Smooth muscle cell of the brain vasculature (primary cell): ENCODE measurements at places on chromosomes 5 and 9.

GRCh38 chr5:157670662-157671591, at the start of gene C5orf52:
TSS of gene C5orf52 (plus strand) at chr5:157671533. CDS start at chr5:157671615, 82 bp downstream.
- no peak for DNase-seq

- no peak for DNase-seq
These were observed 11.7 kb downstream of the DNM1 start for GRCh38 chr9:128214571-128215490.

GRCh38 chr5:132435886-132436285, 54.7 kb downstream of the IRF1 start:
- no peak for DNase-seq

DNA sequence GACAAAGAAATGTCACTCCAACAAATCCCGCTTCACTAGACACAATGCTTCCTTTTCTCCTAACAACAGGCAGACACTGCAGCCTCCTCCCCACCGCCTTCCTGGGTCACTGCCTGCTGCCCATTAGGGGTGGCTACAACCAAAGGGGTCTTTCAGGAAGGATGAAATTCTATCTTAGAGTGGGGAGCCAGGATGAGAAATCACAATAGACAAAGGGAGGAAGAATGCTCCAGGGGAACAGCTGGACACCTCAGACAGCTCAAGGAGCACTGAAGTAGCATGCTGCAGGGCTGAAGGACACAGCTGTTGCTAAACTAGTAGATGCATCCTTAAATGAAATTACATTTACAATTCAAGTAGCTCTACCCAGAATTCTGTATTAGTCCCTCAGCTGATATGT, 54.2 kb downstream of the PRELID2 start:
- DNase-seq, result no peak

DNA sequence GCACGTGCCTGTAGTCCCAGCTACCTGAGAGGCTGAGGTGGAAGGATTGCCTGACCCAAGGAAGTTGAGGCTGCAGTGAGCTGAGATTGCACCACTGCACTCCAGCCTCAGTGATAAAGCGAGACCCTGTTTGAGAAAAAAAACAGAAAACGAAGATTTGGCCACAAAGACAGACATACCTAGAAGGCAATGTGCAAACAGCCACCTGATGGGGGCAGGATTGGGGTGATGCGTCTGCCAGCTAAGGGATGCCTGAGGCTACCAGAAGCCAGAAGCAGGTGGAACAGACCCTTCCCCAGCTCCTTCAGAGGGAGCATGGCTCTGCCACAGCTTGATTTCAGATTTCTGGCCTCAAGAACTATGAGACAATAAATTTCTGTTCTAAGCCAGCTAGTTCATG, 2.9 kb downstream of the HIGD2A start:
- DNase-seq, result no peak

- no peak for DNase-seq
These were observed 76.0 kb downstream of the VAV2 start for GRCh38 chr9:133916159-133916541.

DNA sequence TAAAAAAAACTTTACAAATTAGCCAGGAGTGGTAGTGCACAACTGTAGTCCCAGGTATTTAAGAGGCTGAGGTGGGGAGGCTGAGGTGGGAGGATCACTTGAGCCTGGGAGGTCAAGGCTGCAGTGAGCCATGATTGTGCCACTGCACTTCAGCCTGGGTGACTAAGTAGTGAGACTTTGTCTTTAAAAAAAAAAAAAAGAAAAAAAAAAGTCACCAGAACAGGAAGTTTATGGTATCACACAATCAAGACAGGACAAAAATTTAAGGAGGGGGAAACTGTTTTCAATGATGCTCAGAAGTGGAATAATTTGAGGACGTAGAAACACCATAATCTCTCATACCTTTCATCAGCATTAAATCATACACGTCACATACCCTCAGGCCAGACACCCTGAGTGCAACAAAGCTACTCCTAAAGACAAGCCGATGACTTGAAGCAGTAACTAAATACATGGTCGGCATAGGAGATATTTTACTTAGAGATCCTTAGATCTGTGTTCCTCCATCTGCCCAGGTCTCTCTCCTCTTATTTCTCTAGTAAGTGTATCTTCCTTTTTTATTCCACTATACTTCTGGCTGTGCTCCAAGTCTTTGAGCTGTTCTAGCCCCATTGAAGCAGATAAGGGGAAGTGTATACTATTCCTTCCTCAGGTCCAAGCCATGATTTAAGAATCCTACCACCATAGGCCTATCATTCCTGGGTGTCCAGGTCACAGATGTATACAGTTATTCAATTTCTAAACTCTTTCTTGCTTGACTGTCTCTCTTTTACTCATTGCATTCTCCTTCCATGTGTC, 91.3 kb upstream of the APC start:
- no peak for DNase-seq

GRCh38 chr5:138385660-138386059, 33.2 kb downstream of the KDM3B start:
- DNase-seq, result no peak

DNA sequence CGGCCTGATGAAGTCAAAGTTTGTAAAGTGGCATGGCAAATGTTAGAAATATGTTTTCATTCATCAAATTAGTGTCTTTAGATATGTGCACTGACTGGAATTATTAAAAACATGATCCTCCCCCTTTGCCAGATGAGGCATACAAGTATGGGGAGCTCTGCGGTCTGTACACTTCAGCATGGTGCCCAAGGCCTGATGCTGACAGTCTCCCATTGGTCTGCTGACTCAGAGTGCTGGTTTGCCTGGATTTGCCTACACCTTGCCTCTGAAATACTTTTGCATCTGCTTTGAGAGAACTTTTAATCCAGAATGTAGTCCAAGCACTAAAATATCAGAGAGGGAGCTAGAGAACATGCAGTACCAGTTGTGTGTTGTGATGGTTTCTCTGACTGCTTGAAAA, 354.3 kb upstream of the ACTBL2 start:
- DNase-seq, result no peak

DNA sequence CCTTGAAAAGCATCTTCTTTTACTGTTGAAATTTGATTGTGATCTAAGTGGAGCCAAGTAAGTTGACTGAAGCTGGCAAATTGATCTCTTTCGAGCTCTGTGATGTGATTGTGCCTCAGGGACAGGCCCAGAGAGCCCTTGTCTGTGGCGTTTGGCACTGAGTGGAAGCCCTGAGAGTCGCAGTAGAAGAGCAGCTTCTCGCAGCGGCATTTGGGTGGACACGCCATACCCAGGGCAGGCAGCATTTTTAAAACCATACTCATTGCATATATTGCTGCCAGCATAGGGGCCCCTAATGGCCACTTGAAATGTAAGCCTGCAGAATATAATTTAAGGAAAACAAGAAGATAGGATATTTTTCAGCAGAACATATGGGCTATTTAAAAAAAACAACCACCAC, 894 bp downstream of the LRRTM2 start:
- DNase-seq, result no peak

GRCh38 chr5:14706615-14707021, 42.1 kb downstream of the OTULIN start:
- DNase-seq, result no peak

- DNase-seq, result no peak
These were observed 747.6 kb upstream of the EDIL3 start for GRCh38 chr5:85132269-85132668.

DNA sequence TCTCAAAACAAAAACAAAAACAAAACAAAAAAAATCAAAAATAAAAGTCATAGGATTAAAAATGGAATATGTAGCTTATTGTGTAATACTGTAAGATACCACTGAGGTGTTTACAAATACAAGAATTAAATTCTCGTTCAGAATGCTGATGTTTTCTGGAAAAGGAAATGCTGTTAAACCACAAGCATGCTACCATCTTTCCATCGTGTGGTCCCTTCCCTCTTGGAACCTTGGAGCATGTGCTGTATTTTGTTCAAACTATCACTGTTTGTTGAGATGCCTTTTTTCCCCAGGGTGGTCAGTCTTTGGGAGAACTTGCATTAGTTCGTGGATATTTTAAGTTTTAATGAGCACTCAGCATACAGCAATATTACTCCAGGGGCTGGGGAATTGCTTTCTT, 39.7 kb downstream of the SUB1 start:
- DNase-seq, result no peak

DNA sequence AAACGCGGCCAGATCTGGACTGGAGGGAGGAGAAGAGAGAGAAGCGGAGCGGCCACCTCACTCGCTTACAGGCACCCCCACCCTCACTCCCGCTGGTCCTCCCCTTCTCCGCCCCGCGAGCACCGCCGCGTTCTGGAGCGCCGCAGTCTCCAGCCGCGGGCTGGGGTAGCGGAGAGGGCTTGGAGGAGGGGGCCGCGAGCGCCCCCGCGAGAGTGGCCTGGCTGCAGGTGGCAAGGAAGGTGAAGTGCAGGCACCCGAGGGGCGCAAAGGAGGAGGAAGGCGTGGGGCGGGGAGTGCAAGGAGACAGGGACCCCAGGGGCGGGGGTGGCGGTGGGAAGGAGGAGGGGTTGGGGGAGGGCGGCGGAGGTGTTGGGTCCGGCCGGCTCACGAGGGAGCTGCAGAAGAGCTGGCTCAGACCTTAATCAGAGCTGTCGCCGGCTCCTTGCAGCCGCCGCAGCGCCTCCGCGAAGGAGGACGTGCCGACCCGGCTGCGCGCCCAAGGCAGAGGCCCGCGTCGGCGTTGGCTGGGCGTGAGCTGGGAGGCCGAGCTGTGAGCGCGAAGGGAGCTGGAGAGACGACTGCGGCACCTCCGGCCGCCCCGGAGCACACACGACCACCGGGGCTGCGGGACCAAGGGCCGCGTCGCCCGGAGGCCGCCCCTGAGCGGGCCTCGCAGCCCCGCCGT, at the start of gene DMRT3:
Gene DMRT3, plus strand, starts transcription at position 398 of the 685 bp plus-strand sequence. CDS start 347 bp downstream, outside the sequence.
- no peak for DNase-seq

GRCh38 chr5:139512786-139513390, 30.3 kb upstream of the STING1 start:
- no peak for DNase-seq
